ENCODE measurements at places on chromosomes 13 and 19.
A peak's percentile ranks its signal among the peaks of the same experiment; 100 is the strongest.

GRCh38 chr13:59665732-59666131 is 498.0 kb downstream of the DIAPH3 start:
- no peak for DNase-seq

GRCh38 chr19:46513461-46514236 is 18.0 kb upstream of the PNMA8B start:
- DNase-seq: peak; percentile 58

DNA sequence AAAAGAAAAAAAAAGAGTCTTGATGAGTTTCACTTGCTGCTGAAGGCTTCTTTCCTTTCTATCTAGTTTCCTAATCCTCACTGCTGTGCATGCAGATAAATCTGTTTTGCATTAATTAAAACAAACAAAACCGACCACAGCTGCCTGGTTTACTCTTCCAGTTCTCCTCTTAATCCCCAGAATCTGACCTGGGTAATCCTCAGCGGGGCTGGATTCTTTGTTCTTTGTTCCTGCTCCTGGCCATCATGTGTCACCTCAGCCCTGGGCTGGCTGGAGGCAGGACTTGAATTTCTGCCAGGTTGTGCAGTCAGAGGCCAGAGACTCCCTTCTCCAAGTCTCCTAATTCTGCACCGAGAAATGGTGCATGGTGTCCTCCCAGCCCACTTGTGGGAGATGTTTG is 52.2 kb upstream of the CYP4F8 start:
- peak; percentile 3 for DNase-seq

GRCh38 chr13:20686863-20687579 is 16.5 kb upstream of the IL17D start:
- no peak for DNase-seq

DNA sequence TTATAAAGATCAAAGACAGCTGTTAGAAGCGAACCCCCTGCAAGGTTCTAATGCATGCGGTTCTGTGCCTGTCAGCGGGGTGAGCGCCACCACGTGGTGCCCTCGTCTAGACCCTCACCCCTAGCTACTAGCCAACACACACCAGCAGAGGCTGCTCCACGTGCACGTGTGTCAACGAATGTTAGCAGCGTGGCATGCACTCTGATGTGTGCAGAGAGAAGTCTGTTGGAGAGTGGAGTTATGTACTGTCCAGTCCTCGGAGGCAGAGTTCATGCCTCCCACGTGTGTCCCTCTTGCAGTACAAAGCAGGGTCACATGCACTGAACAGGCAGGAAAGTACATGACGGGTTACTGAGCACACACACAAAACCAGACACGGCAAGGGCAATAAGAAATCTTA is 75.0 kb upstream of the SLC15A1 start:
- DNase-seq: no peak

DNA sequence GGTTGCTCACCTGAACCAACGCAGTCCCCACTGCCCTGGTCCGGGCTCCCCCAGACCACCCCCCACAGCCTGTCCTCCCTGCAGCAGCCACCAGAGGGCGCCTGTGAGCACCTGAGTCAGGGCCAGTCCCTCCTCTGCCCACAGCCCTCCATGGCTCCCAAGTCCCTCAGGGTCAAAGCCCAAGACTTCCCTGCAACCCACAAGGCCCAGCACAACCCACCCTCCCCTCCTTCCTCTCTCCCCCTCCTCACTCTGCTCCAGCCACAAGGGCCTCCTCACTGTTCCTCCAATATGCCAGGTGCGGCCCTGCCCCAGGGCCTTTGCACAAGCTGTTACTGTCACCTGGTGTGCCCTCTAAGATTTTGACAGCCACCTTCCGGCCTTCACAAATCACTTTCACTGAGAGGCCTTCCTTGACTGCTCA is 10.9 kb downstream of the GNA15 start:
- no peak for DNase-seq

GRCh38 chr19:31448221-31448657 is 99.0 kb upstream of the TSHZ3 start:
- peak; percentile 36 for DNase-seq

DNA sequence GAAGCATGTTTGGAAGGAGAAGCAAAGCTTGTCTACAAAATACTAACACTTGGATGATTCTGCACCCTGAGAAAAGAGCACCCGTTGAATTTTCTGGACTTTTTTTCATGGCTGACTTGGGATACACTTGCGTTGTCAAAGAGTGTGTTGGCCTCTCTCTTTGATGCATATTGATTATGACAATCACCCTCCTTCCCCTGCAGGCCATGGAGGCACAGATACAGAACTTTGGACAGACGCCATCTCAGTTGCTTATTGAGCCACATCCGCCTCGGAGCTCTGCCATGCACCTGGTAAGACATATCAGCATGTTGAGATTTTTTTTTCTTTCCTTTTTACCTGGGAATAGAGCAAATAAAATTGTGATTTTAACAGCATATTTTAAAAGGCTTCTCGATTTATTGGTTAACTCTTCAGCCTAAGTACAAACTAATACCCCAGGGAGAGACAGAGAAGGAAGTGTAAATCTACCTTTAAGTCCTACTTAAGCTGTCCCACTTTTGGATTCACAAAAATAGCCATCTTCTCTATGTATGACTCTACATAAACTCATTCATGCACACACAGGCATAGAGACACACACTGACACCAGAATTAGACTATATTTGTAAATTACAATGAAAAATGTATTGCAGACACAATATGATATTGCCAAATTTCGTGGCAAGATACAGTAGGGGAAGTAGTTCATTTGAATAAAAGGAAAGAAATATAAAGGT is 169.7 kb upstream of the MAB21L1 start:
- no peak for DNase-seq

DNA sequence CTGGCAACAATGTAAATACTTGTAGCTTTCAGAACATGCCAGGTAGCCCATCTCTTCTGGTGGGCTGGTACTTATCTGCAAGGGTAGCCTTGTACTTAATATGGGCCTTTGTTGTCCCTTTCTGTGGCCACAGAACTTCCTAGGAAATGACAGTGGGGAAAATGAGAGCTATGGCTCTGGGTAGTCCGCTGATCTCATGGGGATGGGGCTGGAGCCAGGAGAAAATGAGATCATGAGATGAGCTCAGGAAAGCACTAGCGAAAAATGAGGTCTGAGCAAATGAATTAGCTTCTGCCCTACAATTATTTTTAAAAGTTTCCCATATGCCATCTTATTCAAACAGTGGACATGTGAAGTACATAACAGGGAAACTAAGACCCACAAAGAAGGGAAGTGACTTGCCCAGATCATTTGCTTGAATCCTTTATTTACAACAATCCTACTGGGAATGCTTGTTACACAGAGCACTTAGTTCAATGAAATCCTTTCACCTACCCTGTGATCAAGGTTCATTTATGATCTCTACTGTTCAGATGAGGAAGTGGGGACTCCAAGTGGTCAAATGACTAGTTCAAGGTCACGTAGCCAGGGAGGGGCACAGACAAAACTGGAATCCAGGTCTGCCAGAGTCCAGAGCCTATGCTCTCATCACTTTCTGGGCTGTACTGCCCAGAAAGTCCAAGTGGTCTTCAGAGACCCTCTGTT is 87.1 kb downstream of the PTPRS start:
- DNase-seq: no peak

- DNase-seq: no peak
These were observed 8.8 kb downstream of the KLK8 start for GRCh38 chr19:50992666-50993035.

DNA sequence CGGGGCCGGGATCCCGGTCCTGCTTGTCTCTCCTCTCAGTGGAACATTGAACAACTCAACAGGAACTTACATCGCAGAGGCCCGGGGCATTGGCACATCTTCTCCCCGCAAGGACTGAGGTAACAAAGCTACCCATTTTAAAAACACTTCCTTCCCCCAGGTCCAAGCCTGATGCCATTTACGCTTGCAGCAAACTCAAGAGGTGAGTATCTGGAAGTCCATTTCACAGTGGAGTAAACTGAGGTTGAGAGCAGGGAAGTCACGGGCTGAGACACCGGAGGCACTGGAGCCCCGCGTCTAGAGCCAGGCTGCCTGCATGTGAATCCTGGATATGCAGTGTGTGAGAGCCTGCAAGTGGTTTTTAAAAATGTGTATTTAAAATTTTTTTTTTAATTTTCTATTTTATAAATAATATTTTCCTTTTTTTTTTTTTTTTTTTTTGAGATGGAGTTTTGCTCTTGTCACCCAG is 492 bp upstream of the PGLYRP1 start:
- no peak for DNase-seq

- DNase-seq: no peak
These were observed 1.1 kb upstream of the ZNF581 start for GRCh38 chr19:55642153-55643002.

- DNase-seq: no peak
These were observed 18.0 kb upstream of the RBM26 start for GRCh38 chr13:79423801-79424642.

DNA sequence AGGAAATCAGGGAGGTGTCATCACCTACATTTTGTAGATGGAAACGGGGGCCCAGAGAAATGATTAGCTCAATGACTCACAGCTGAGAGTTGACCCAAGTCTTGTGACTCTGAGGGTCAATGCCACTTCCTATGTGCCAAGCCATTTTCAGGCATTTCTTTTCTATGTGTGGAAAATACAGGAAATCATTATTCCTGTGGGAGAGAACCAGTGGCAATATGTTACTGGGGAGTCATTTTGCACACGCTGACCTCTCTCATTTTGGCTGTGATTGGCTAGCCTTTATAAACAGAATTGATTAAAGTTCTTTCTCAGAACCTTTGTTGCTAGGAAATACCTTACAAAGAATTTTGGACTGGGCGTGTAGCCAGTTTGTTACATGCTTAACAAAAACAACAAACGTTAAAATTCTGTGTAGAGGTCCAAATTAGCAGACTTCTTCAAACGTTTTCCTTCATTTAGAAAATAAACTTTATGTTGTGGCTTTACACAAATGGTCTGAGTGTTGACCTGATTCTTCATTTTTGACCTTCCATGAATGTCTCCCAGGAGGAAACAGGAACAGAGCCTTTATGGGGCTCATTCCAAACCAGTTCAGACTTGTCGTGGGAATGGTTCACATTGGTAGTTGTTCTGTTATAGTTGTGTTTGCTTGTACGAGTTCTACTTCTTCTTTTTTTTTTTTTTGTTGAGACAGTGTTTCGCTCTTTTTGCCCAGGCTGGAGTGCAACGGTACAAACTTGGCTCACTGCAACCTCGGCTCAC is 11.4 kb downstream of the PCCA start:
- no peak for DNase-seq

- peak; percentile 35 for DNase-seq
These were observed 344.6 kb downstream of the RFC3 start for GRCh38 chr13:34162544-34162933.

DNA sequence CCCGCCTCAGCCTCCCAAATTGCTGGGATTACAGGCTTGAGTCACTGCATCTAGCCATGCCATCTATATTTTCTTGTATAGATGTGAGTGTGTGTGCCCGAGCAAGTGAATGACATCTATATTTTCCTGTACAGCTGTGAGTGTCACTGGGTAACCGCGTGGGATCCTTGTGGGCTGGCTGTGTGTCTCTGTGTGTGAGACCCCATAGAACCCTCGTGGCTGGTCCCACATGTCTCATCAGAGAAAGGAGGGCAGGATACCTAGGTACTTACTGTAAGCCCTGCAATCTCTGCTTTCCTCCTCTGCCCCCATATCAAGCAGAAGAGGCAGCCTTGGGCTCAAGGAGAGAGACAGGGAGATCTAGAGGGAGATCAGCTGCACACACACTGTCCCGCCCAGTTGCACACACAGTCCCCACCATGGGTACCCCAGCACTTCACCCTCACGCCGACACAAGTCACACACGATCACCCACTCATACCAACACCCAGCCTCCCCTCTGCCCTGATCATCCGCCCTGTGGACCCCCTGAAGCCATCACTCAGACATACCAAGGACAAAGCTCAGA is 655 bp downstream of the DENND1C start:
- no peak for DNase-seq

DNA sequence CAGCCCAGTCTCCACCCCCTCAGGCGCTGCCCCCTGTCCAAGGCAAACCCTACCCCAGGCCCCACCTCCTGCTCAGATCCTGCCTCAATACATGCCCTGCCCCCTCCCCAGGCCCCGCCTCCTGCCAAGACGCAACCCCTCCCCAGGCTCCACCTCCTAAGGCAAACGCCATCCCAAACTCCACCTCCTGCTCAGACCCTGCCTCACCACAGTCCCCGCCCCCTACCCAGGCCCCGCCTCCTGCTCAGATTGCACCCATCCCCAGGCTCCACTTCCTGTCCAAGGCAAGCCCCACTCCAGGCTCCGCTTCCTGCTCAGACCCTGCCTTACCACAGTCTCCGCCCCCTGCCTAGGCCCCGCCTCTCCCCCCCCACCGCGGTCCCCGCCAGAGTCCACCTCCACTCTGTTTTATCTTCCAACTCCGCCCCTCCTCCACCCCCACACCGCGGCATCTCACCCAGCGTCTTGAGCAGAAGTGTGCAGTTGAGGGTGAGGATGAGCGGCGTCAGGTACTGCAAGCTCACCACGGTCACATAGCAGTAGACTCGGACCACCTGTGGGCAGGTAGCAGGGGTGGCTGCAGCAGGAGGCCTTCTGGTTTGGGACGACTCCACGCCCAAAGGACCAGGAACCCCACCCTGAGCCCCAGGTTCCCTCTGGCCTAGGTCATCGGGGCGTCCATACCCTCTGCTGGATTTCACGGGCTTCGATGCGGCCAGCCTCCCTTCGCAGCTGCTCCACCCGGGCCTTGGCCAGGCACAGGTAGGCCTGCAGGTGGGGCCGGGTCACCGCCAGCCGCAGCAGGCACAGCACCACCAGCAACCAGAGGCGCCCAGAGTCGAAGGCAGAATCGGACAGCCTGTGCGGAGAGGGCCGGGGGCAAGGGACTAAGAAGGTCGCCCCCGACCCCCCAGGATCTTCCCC is 17.7 kb downstream of the TMEM161A start:
- DNase-seq: peak; percentile 64

GRCh38 chr19:48955308-48955958 is 758 bp downstream of the BAX start:
- no peak for DNase-seq

- no peak for DNase-seq
These were observed 4.6 kb upstream of the EPN1 start for GRCh38 chr19:55670280-55671053.

DNA sequence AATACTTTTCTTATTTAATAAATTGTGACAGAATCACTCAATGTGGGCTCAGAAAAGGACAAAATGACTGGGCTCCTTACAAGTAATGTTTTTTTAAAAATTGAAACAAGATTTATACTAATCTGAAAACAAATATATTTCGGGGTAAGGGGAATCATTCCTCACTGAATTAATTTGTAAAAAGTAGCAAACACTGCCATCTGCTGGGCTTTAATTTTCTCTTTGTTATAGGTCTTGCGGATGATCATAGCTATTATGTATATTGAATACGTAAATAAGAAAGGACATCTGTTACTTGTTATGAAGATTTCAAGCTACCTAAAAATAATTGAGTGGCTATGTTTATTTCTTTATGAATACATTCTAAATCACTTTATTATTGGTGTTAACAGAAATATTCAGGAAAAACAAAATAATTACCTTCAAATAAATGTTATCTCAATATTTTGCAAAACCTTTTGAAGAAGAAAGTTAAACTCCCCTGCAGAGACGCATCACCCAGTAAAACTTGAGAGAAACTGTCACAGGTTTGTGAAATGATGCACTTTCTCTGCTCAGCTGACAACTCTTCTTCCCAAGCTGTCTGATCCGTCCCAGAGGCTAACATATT is 17.8 kb upstream of the ENOX1 start:
- peak; percentile 82 for DNase-seq
